LHCN-M2 (cell line): ENCODE measurements at places on chromosomes 13 and 19. TPM values are rescaled to one million over a fixed set of nuclear protein-coding genes. Genes with fewer than 3 reads are reported as not detected.

The LSM7 gene
- 195 and 198 TPM in 2 replicates for total RNA-seq

DNA sequence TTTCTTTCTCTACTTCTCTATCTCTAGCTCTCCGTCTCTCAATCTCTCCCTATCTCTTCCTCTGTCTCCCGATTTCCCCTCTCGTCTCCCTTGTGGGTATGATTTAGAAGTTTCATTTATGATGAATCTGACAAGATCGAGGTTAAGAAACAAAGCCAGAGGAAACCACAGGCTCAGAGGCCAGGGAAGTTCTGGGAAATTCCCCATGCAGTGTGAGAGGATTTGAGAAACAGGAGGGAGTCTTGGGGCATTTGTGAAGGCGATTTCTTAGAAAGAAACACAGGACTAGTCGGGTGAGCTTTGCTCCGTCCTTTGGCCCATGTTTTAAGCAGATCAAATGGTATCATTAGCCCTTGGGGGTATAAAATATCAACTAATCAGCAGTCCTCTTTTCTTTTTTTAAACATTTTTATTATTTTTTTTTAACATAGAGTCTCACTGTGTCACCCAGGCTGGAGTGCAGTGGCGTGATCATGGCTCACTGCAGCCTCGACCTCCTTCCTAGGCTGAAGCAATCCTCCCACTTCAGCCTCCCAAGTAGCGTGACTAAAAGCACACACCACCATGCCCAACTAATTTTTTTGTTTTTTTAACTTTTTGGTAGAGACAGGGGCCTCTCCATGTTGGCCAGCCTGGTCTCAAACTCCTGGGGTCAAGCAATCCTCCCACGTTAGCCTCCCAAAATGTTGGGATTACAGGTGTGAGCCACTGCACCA, 25.8 kb downstream of the TNFSF9 start:
- peak; percentile 11 for DNase-seq

The IGFL3 gene
- 0.40 TPM in 1 of 2 replicates, not detected in the other for total RNA-seq

The NDUFA3 gene
- total RNA-seq: 29.4 and 85.0 TPM in 2 replicates

- DNase-seq: no peak
These were observed 68.4 kb downstream of the DIAPH3 start for GRCh38 chr13:60095300-60095699.

DNA sequence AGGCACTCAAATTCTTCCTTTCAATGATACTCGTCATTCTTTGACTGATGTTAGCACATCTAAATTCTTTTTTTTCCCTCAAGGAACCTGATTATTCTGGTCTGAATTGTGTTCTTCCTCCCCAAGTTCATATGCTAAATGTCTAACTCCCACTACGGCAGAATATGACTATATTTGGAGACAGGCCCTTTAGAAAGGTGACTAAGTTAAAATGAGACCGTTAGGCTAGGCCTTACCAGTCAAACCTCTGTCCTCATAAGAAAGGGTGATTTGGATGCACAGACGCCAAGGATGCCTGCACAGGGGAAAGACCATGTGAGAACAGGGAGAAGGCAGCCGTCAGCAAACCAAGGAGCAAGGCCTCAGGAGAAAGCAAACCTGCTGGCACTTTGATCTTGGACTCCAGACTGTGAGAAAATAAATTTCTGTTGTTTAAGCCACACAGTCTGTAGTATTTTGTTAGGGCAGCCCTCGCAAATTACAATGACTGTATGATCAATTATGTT, 13.1 kb upstream of the FOXO1 start:
- DNase-seq: no peak

DNA sequence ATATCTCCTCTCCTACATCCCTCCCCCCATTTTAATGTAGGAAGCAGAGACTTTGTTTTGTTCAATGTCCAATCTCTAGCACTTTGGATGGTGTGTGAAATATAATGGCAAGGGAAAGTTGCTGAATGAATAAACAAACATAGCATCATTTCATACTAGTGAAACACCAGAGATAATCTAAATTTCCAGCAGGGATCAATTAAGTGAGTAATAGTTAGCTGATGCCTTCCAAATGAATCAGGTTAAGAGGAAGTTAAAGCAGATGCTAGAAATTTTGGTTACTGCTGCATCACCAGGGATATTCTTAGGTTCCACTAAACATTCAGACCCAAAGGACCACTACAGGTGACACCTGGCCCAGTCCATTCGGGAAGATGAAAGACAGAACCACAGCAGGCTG, 8.1 kb downstream of the MRPS31 start:
- DNase-seq: no peak

DNA sequence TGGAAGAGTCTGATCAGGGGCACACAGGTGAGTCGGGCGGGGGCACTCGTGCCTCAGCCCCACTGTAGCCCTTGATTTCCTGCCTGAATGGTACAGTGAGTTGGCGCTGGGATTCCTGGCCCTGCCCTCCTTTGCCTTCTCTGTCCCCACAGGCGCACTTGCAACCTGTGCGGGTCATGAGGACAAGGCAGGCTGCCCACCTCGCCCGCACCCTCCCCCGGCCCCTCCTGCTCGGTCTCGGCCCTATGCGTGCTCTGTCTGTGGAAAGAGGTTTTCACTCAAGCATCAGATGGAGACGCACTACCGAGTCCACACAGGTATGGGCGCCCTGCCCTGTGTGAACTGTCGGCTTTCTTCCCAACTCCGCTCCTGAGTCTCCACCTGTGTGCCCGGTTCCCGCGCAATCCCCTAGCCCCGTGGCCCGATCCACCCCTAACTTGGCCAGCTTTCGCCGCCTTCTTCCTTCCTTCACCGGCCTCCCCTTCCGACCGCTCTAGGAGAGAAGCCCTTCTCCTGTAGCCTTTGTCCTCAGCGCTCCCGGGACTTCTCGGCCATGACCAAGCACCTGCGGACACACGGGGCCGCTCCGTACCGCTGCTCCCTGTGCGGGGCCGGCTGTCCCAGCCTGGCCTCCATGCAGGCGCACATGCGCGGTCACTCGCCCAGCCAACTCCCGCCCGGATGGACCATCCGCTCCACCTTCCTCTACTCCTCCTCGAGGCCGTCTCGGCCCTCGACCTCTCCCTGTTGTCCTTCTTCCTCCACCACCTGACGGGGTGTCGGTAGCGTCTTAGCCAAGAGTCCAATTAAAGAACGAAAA, 1.6 kb upstream of the KMT2B start:
- DNase-seq: no peak

GRCh38 chr19:5479958-5480357, 24.7 kb downstream of the ZNRF4 start:
- no peak for DNase-seq

DNA sequence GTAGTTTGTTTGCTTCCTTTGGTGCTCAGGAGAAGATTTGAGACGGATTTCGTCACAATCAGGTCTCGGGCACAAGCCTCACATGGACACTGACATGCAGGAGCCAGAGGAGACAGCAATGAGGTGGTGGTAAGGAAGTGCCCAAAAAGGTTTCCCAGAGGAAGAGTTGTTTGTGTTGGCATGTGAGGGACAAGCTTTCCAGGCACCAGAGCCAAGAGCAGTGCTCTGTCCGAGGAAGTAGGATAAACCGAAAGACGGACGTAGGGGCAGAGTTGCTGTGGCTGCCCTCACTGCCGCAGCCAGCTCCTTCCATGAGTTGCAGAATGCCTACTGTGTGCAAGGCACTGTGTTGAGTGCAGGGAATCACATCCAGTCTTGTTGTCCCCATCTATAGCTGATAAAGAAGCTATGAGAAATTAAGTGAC, 27.7 kb downstream of the SAE1 start:
- DNase-seq: no peak

DNA sequence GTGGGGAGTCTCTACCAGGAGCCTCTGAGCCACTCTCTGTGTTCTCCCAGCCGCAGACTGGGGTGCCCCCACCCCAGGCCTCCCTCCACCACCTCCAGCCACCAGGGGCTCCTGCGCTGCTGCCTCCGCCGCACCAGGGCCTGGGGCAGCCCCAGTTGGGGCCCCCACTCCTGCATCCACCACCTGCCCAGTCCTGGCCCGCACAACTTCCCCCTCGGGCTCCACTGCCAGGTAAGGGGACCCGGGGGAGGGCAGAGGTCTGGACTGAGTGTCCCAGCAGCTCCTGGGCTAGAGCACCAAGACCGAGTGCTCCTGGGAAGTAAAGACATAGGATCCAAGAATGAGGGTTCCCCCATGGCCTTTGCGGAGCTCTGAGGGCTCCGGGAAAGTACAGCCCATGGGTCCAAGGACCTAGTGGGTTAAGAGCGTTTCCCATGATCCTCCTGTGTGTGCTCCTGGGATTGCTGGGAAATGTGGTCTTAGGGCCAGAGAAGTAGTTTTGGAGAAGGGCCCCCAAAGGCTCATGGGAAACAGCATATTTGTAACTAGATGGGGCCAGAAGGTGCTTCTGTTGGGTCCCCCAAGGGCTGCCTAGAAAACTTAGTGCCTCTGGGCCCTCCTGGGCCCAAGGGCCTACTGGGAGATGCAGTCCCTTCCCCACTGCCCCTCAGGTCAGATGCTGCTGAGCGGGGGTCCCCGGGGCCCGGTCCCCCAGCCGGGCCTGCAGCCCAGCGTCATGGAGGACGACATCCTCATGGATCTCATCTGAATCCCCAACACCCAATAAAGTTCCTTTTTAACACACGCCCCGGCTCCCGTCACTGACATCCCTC, 14.6 kb upstream of the PTOV1 start:
- DNase-seq: no peak

- DNase-seq: no peak
These were observed 2.5 kb downstream of the CFD start for GRCh38 chr19:861756-862580.

DNA sequence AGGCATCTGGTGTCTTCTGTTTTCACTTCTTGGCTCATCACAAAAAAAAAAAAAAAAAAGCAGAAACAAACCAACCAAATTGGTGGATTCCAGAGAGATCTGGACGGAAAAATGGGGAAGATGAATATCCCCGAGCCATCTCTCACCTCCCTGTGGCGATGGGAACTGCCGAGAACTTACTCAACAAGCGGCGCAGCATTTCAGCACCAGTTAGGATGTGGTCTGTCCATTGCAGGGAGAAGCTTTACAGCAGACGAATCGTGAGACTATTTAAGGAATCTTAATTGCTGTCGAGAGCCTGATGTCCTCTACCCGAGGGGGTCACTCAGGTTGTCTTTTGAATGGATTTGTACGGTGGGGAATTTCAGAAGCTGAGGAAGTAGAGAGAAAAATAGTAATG, 17.3 kb upstream of the KDM4B start:
- DNase-seq: no peak

DNA sequence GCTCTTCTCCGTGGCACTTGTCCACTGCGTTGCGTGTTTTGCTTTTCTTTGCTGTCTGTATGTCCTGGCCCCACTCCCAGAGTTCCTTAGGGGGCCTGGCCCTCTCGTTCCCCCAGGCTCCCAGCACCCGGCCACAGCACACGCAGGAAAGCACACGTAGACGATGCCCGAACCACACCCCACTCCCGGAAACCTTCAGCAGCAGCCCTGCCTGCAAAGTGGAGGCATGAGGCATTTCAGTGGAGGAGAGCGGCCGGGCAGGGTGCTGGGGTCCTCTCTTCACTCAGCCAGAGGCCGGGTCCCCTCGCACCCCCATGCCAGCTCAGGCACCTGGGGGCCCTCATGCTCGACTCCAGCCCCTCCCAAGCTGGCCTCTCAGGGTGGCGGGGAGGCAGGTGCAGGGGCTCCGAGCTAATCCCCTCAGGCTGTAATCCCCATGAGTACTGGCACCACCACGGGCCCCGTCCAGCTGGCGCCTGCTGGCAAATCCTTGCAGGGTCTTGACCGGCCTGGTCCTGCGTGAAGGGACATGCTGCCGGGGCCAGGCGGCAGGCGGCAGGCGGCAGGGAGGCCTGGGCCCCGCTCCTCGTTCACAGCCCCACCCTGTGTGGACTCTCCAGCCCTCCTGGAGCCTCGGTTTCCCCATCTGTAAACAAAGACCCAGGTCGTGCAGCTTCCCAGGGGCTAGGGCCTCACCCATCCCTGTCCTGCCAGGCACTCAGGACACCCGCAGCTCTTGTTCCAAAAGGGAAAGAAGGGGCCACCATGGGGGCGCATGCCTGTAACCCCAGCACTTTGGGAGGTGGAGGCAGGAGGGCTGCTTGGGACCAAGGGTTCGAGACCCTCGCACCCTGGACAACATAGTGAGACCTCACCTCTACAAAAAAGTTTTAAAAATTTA, 7.0 kb downstream of the PIP5K1C start:
- no peak for DNase-seq

The MAP4K1 gene
- 0.19 and 2.0 TPM in 2 replicates for total RNA-seq

The CASP14 gene
- total RNA-seq: not detected in 2 replicates
